ENCODE measurements at places on chromosomes 6 and 20. TPM values are rescaled to one million over a fixed set of nuclear protein-coding genes. Genes with fewer than 3 reads are reported as not detected.

RAB5IF gene
- 155 TPM for total RNA-seq

COL19A1 gene
- total RNA-seq, result 0.30 TPM

LRFN2 gene
- not detected for total RNA-seq

EYS gene
- not detected for total RNA-seq

SLC35B3 gene
- total RNA-seq, result 9.7 TPM

ZBTB9 gene
- total RNA-seq, result 14.2 TPM

SGK2 gene
- 0.15 TPM for total RNA-seq

EYA2 gene
- not detected for total RNA-seq

MCCD1 gene
- not detected for total RNA-seq

FAM209B gene
- total RNA-seq, result 0.48 TPM

DOK5 gene
- total RNA-seq, result 5.5 TPM

CCDC170 gene
- total RNA-seq, result not detected

ERVFRD-1 gene
- not detected for total RNA-seq

SIRPA gene
- total RNA-seq, result not detected

Data from activated CD8-positive, alpha-beta memory T cell treated with anti-CD3 and anti-CD28 coated beads for 36 hours (primary cell).